Activated CD4-positive, alpha-beta memory T cell treated with anti-CD3 and anti-CD28 coated beads, Interleukin-2, amount 10 ng/mL, durations not matched to agents 7 days and 5 days (primary cell): ENCODE measurements at places on chromosomes 11 and 22. TPM values are rescaled to one million over a fixed set of nuclear protein-coding genes. Genes with fewer than 3 reads are reported as not detected.

FIBIN gene
- not detected for total RNA-seq

AMOTL1 gene
- 4.0 TPM for total RNA-seq

RAG2 gene
- total RNA-seq = not detected

B4GALNT4 gene
- total RNA-seq = 0.23 TPM

IFITM10 gene
- total RNA-seq = 0.70 TPM

OVCH2 gene
- total RNA-seq = not detected

VPS51 gene
- 117 TPM for total RNA-seq

CRYBA4 gene
- total RNA-seq = 0.48 TPM
